Esophagus muscularis mucosa (tissue), 4 donors: ENCODE measurements at places on chromosomes 7 and 10. TPM values are rescaled to one million over a fixed set of nuclear protein-coding genes. Genes with fewer than 3 reads are reported as not detected.

LEP gene
- not detected for total RNA-seq

GRCh38 chr10:49688920-49689319 is 9.5 kb downstream of the C10orf53 start:
- DNase-seq: no peak

GNAT3 gene
- not detected for total RNA-seq

- DNase-seq: no peak
These were observed 79.5 kb downstream of the SLC13A1 start for GRCh38 chr7:123120286-123120685.

DNA sequence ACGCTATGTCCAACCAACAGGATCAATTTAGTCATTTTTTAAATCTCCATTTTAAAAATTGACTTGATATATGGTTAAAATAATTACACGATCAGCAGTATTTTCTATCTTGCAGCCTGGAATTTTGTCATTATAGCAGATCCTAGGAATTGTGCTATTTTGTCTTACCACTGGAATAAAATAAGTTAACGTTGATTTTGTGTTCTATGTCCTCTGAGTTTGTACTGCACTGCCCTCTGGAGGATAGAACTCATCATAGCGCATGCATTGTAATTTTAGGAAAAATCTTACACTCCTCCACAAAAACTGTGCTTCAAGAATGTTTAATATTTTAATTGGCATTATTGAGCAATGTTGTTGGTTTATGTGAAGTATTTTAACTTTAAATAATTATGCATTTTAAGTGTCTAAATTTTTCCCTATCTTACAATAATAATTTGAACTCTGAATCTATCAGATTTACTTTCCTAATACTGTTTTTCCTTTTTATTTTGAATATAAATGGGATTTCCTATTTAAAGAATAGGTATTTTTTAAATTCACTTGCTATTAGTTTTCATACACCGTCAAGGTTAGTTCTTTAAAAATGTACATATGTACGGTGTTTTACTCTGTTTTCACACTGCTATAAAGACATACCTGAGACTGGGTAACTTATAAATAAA is 220.1 kb downstream of the PPP1R3A start:
- no peak for DNase-seq

DNA sequence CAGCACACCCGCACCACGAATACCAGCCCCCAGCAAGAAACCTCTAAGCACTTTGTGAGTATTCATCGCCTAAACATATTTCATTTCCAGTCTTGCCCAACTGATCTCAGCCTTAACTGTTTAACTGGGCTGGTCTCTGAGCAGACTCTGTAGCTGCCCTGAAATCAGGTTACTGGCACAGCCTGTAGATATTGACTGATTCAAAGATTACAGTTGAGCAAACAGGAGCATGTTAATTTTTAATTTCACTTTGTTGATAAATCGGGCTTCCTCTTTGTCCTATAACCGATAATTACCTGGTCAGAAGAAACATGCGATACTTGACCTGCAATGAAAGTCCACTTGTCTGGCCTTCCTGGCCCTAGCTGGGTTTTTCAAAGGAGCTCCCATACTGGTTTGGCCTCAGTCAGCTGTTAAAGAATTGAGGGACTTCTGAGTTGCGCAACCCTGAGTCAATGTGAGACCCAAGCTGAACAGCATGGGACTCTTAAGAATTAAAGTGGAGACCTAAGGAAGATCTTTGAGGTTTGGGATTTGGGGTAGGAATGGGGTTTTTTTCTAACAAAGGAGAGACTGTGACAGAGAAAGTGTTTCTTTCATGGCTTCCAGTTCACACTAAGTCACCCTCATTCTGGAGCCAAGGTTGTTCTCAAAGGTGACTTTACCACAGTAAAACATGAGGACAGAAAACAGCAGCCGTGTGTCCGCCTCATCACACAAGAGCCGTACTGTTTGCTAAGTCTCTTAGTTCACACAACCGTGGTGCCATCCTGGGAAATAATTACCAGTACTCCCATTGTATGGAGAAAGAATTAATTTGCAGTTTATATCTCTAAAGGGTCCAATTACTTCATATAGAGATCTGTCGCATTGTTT is 75.9 kb downstream of the PPP1R3C start:
- DNase-seq: no peak

GRCh38 chr10:124886195-124886594 is 55.7 kb upstream of the ZRANB1 start:
- no peak for DNase-seq

- no peak for DNase-seq
These were observed 30.5 kb downstream of the GNAT3 start for GRCh38 chr7:80481196-80481884.

GRCh38 chr10:99364125-99364524 is 35.0 kb downstream of the CNNM1 start:
- no peak for DNase-seq
